ENCODE measurements at places on chromosomes 3 and 15. TPM values are rescaled to one million over a fixed set of nuclear protein-coding genes. Genes with fewer than 3 reads are reported as not detected.

Gene FAM227B
- total RNA-seq: 4.2 TPM

DNA sequence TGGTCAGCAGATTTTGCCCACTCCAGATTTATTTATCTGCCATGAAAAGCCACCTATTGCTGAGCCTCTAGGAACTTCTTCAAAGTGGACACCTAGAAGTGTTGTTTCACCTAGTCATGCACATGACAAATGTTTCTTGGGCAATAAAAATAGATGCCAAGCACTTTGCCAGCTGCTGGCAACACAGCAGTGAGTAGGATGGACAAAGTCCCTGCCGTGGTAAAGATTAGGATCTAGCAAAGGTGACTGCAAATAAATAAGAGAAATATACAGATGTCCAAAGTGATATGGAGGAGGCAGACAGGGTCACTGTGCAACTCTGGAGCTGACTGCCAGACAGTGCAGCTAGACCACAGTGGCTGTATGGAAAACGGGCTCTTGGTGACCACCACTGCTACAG is 137.9 kb downstream of the SUCLG2 start:
- no peak for DNase-seq

Gene ABHD6
- total RNA-seq: 154 TPM

GRCh38 chr15:100224206-100225185 is 117.3 kb downstream of the ADAMTS17 start:
- no peak for DNase-seq

Gene MUC20
- 1.1 TPM for total RNA-seq

- DNase-seq: no peak
These were observed 613 bp downstream of the SEC13 start for GRCh38 chr3:10320320-10320677.

GRCh38 chr15:66071160-66071920 is 182.2 kb downstream of the MEGF11 start:
- no peak for DNase-seq

GRCh38 chr3:119018690-119019463 is 15.8 kb downstream of the IGSF11 start:
- no peak for DNase-seq

Gene MESP2
- total RNA-seq: 0.26 TPM

- DNase-seq: no peak
These were observed 13.3 kb upstream of the IQCF1 start for GRCh38 chr3:51916418-51916817.

DNA sequence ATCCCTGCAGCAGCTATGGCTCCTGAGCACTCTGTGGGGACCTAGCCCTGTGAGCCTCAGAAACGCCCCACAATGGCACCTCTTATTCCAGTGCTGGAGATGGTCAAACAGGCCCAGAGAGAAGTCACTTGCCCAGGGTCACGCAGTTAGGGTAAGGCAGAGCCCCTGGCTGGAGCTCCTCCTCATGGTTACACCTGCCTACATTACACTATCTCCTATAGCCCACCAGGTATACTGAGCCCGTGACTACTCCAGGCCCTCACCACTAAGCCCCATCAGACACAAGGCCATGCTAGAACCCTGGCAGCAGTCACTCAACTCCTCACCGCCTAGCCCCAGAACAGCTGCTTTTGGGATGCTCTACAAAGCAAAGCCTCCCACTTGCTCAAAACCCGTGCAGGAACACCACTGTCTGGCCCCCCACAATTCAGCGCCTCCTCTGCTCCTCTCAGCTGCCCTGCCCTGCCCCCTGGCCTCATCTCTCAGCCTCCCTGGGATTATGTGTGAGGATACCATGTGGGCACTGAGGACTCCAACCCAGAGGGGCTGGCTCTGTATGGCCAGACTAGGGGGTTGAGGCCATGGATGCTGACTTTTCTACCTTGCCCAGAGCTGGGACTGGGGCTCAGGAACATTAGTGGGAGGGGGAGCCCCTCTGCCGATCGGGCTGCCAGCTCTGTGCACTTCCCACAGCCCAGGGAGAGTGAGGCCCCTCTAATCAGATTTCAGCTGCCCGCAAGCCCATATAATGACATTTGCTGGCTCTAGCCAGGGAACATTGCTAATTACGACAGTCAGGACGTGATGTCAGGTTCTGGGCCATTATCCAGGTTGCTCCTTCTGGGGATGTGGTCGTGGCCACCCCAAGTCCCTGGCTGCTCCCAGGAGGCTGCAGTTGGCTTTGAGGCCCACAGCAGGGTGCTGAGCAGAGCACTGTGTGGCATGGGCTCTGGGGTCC is 4.0 kb downstream of the NT5DC2 start:
- no peak for DNase-seq

- DNase-seq: no peak
These were observed 148.6 kb downstream of the IMPG2 start for GRCh38 chr3:101171681-101172191.

Gene HES1
- total RNA-seq: 136 TPM

- no peak for DNase-seq
These were observed 60.3 kb downstream of the FEM1B start for GRCh38 chr15:68337826-68338225.

DNA sequence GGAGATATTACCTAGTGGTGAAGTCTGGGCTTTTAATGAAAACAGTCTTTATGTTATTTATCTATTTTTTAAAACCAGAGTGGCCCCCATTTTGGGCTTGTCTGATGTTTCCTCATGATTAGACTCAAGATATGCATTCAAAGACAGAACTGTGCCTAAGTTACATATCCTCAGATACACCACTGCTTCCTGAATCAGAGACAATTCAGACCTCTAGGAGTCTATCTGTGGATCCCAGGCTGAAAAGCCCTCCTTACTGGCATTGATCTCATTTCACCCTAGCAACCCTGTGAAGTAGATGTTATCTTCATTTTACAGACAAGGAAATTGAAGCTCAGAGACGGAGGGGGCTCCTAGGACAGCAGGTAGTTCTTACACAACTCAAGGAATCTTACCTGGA is 16.8 kb upstream of the TGM5 start:
- DNase-seq: no peak

Gene ITPKA
- 4.3 TPM for total RNA-seq

DNA sequence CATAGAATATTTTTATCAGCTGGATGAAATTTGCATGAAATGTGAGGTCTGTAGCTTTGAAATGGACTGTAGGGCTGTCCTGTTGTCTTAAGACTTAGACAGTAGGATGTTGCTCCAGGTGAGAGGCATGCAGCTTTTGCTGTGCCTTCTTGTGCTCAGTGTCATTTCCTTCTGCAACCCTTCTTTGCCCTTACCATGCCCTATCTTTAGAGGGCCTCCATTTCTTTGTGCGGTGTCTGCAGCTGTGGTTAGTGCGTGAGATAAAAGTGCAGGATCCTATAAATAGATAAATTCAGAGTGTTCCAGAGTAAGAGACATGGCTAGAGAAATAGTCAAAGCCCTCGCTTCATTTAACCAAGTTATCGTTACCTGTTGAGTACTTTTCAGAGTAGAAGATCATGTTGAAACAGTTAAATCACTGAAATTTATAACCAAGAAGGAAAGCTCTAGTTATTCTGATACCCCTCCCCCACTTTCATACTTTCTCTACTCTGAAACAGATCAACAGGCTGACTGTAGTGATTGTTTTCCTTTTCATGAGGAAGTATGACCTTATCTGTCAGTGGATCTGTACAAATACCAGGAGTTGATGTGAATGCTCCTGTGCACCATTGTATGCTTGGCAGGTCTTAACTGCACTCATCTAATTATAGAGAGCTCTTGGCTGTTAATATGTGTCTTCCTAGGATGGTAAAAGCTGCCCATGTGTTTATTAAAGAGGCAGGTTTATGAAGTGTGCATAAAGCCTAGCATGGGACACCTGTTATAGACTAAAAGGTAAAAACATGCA is 18.2 kb downstream of the EIF3J start:
- no peak for DNase-seq

Gene COMMD4
- total RNA-seq: 126 TPM

DNA sequence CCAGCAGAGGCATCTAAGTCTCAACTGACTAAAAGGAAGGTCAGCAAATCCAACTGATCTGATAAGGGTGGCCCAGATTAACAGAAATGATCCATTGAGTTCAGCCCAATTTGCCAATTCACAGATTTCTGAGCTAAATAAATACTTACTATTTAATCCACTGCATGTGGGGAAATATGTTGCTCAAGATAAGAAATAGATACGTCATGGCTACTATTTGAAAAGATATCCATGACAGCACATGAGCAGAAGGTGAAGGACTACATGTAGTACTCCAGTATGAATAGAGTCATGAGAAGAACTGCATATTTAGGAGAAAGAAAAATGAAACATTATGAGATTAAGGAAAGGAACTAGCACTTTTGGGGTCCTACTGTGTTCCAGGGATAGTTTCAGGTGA is 332.4 kb downstream of the ARPP21 start:
- no peak for DNase-seq

Gene CHD2
- total RNA-seq: 75.7 TPM

Gene ARNT2
- 1.4 TPM for total RNA-seq

DNA sequence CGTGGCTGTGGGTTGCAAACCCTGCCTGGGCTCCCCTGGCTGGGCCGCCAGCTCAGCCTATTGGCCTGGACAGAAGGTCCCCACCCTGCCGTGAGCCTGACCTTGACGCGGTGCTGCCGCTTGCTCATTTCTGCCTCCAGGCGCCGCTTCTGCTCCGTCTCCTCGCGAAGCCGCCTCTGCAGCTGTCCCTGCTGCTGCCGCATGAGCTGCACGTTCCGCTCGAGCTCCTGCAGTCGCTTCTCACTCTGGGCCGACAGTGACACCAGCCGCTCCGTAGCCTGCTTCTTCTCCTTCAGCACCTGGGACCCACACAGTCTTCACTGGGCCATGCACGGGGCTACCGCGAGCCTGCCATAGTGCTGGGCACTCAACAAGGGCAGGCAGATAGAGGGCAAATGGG is 21.7 kb downstream of the KIF7 start:
- DNase-seq: no peak

- DNase-seq: no peak
These were observed 35.6 kb upstream of the FLNB start for GRCh38 chr3:57972531-57973111.

Gene SPTBN5
- total RNA-seq: 3.2 TPM

DNA sequence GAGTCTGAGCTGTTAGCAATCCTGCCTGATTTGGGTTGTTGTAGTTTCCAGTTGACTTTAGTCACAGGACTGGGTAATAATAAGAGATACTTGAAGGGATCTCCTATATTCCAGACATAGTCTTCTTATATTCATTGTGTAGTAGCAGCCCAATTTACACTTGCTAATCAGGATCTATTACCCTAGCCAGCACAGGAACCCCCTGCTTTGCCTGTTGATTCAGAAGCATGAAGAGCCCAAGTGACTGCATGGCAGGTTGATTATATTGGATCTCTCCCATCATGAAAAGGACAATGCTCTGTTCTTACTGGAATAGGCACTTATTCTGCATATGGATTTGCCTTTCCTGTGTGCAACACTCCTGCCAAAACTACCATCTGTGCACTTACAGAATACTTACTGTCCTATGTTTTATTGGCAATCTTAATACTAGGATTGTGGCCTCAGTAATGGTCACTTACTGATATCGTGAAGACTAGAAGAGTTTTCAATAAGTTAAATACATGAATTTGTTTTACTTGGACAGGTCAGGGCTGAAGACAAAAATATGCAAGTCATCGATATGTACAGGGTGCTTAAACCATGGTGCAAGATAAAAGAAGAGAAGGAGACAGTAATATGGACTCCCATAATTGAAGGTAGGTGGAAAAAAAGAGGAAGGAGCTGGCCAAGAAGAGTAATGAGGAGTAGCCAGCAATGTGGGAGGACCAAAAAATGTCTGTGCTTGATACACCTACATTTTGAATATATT is 304.1 kb downstream of the MCTP2 start:
- peak; percentile 18 for DNase-seq

DNA sequence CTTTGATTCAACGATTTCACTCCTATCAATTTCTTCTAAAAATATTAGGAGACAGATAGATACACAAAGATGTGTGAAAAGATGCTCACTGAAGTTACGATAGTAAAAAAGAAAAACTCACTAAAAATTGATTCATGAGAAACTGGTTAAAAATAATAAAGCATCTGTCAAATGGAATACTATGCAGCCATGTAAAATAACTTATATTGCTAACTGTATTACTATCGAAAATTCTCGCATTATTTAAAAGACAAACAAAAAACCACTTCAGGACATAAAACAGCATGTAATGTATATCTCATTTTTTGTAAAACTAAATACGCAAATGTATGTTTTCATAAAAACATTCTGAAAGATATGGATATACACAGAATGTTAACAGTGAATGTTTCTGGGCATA is 33.4 kb upstream of the LDHAL6B start:
- no peak for DNase-seq

DNA sequence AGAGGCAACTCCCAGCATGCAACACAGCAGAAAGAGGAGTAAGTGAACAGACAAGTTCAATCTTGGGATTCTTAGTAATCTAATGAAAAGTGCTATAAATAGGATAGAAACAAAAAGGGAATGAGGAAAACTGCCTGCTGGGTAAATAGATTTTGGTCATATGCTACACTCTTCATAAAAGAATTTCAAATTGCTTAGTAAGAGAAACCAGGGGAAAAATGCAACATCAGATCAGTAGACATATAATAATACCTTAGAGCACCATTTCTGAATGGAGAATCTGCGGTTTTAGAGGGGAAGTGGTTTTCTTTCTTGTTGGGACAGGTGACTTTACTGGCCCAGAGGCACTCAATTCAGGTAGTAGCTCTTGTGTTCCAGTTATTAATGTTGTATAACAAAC is 13.4 kb upstream of the TBC1D5 start:
- DNase-seq: no peak

DNA sequence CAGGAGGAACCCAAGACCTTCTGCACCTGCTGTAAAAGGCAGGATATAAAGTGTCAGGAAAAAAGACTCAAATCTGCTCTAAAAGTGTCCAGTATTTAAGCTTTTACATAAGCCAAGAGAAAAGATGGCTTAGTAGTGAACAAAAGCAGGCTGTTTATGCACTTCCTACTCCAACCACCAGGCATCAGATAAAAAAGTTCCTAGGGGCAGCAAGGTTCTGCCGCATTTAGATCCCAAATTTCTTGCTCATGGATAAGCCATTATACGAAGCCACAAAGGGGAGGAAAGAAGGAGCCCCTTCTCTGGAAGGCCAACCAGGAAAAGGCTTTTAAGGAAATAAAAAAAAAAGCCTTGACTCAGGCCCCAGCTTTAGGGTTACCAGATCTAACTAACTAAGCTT is 10.6 kb upstream of the SLC9C1 start:
- no peak for DNase-seq

GRCh38 chr3:169285057-169286033 is 378.2 kb downstream of the MECOM start:
- no peak for DNase-seq

DNA sequence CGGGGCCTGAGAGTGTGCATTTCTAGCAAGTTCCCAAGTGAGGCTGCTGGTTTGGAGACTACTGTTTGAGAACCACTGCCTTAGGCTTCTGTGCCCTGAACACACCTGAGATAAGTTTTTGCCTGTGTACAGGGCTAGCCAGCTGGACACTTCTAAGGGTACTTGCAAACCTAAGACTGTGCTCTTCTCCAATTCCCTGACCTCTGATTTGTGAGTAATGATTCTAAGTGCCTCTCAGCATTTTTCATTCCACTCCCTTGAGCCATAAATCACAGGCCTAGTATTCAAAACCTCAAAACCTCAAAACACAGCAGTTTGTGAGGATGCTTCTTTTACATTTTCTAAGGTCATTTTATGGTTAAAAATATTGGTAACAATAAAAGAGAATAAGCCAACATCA is 148.4 kb downstream of the CHST2 start:
- no peak for DNase-seq

Gene ISLR
- total RNA-seq: 0.74 TPM
